Uterus (tissue), 4 donors: ENCODE measurements at places on chromosomes 5 and 9. TPM values are rescaled to one million over a fixed set of nuclear protein-coding genes. Genes with fewer than 3 reads are reported as not detected.

DNA sequence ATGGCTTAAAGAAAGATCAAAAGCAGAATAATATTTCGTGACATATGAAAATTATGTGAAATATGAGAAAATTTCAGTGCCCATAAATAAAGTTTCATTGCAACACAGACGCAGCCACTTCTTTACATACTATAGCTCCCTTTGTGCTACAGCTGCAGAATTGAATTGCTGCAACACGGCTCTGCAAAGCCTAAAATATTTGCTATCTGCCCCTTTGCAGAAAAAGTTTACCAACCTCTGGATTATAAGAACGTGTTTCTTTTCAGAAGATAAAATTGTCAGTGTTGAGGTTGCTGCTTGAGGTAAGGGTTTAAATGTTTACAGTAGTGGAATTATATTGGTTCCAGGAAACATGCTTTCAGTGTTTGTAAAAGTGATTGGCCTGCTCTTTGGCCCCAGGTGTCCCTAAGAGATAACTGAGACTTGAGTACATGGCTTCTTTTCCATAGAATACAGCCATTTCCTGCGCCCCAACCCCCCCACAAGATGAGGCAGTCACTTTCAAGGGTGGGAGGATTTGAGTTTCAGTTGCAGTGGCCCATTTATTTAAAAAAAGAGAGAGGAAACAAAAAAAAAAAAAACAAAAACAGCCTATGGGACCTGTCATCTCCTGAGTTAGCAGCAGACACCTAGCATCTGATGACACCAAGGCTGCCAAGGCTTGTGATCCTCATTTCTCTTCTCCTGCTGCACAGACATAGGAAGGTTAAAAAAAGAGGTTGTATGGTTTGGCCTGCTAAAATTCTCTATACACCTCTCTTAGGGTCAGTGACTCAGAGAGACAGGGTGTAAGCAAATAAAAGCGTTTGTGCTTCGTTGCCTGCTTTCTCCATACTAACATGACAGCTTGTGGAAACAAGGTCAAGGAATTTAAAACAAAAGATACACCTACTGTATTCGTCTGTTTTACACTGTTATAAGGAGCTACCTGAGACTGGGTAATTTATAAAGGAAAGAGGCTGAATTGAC lies 28.0 kb upstream of the HTR4 start:
- DNase-seq: no peak

DNA sequence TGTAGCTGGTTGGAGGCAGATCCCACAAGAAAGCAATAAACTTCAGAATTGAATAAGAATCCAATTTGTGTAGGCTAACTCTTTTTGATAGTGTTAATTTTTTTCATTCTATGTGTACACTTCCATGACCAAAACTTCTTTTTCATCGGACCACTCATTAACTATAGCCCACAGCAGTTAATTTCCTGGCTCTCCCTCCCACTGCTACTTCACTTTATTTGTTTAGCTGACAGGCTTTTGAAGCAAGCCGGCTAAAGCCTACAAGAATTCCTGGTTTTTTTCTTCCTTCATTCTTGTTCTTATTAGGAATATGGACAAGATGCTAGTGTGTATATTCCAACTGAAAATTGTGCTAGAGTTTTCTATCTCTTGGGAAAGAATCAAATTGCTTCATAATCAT lies 329.2 kb upstream of the CCNH start:
- DNase-seq: no peak

The SLC27A6 gene
- total RNA-seq: not detected

DNA sequence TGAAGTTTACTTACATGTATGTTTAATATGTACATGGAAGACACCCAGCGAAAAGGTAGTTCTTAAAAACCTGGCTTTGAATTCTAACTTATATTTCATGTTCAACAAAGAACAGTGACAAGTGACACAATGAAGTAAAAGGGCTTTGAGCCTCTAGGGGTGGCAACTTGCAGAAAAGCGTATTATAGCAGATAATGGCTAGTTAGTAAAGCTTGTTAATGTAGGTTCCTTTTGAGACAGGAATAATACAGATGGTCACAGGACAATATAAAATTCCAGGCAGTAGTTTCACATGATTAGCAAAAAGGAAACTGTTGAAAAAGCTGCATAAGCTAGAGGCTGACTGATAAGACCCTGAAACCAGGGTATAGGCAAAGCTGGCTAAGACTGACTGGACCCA lies 132.4 kb upstream of the FTMT start:
- no peak for DNase-seq

The PCDHGA12 gene
- total RNA-seq: 2.9 TPM

The FAM221B gene
- total RNA-seq: not detected

The ADAMTS12 gene
- 37.5 TPM for total RNA-seq

The LIFR gene
- 310 TPM for total RNA-seq

- peak; percentile 52 for DNase-seq
Measured at GRCh38 chr9:18208166-18209059, 265.5 kb upstream of the ADAMTSL1 start.

The IL13 gene
- not detected for total RNA-seq

- DNase-seq: no peak
Measured at GRCh38 chr9:31304576-31304975, 1079.9 kb upstream of the ACO1 start.

GRCh38 chr5:115588640-115589039 lies 13.6 kb downstream of the TICAM2 start:
- no peak for DNase-seq

DNA sequence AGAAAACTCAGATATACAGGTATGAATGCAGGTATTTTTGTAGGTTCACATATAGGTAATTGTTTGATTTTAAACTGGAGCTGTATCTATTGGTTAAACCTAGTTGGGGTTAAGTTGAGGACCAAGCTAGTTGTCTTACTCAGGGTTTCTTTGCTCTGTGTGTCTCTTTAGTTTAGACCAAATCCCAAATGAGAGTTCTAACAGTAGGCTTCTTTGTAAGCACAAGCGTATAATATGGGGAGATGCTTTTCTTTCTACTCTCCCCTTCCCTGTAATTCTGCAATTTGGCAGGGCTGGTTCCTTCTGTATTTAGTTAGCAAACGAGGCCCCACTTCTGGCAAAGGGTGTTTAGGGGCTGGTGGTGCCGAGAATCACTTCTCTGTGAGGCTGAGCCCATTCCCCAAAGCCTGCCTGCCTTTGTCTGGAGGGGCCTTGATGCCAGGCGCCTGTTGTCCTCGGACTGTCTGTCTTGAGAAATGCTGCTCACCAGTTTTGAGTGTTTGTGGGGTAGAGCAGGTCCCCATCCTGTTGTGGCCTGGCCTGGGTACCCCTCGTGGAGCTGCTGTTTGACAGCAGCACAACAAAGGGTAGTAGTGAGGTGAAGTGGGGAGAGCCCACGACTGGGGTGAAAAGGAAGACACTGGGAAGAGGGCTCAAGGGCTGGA lies 259.3 kb downstream of the FANCC start:
- no peak for DNase-seq

DNA sequence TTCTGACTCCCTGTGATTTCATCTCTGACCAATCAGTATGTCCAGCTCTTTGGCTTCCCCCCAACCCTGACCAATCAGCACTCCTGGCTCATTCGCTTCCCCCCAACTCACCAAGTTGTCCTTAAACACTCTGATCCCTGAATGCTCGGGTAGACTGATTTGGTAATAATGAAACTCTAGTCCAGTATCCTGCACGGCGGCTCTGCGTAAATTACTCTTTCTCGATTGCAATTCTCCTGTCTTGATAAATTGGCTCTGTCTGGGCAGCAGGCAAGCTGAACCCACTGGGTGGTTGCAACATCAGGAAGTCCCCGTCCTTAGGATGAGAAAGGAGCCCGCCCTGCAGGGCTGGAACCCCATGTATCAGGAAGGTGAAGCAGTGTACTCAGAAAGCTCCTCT lies 10.4 kb downstream of the FCN2 start:
- DNase-seq: no peak

DNA sequence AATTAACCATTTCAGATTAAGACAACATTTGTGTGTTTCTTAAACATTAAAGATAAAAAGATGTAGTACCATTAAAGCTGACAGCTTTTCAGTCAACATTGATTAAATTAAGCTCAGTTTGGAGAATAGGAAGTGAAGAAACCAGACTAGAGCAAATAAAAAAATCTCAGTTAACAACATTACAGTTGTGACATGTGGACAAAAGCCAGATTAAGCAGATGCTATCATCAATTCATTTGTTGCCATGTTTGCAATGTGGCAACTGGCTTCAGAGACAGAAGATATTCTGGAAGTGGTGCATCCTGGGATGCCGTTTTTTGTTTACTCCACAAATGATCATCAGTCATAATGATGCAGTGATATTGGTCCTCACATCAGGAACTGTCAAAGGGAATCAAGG lies 70.3 kb upstream of the CNTLN start:
- DNase-seq: no peak

GRCh38 chr5:3913279-3913678 lies 317.6 kb downstream of the IRX1 start:
- no peak for DNase-seq

DNA sequence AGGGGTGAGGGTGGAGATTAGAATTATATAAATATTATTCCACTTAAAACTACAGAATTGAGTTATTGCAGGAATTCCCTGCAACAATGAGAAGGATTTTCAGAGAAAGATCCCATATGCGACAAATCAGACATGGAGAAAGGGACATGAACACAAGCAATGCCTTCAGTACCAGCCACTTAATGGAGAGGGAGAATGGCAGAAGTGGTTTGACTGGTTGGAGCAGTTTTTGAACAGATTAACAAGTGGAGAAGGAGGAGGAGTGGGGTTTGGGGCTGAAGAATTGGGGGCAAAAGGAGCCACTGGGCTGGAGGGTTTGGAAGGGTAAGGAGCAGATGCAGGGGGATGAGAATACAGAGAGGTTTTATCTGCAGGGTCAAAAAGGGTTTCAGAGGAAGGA lies 620.9 kb upstream of the PTPRD start:
- no peak for DNase-seq

The SLC36A3 gene
- not detected for total RNA-seq

The THBS4 gene
- 6.7 TPM for total RNA-seq

DNA sequence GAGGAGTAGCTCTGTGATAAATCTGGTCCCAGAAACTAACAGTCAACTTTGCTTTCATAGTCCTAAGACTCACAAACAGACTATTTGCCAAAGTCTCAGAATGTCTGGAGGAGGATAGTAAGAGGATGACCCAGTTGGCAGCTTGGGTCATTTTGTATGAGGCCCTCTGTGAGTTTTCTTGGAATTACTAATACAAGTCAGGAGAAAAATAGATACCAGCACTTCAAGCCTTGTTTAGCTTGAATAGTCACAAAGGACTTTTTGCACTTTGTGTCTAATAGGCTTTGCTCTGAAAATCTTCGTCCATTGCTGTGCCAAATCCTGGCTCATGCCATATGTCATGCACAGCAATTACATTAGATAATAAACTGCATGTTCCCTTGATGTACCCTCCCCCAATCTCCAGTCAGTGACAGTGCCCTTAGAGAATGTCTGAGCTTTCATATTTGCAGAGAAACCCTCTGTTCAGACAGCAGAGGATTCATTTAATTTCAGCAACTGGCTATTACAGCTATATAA lies 612.8 kb downstream of the CSNK1G3 start:
- no peak for DNase-seq

GRCh38 chr9:97924386-97924785 lies 2.1 kb upstream of the TRMO start:
- DNase-seq: no peak

GRCh38 chr5:157204765-157205164 lies 24.1 kb downstream of the ITK start:
- no peak for DNase-seq

The SPINK4 gene
- total RNA-seq: not detected

DNA sequence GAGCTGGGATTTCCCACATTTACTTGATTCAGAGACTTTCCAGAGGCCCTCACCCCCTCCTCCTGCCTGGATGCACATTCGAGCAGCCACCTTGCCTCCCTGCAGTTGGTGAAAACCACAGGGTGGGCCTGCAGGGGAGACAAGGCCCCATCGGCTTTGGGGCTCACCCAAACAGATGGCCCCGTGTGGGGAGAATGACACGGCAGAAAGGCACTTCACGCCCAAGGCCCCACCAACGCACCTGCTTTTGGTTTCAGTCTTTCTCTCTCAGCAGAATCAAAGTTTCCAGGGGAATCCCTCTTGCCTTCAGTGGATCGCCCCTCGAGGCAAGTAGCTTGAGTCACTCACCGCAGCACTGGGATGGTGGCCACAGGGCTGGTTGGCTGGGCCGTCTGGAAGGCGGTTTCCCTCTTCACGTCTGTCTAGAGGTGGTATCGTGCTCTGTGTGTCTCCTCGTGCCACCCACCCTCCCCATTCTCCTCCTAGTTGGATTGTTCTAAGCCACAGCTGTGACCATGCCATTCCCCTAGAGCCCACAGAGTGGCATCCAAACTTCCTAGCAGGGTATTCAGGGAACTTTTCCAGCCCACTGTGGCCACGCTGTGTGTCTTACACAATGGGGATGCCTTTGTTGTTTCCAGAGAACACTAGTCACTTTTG lies 31.8 kb downstream of the SEC61B start:
- no peak for DNase-seq

- no peak for DNase-seq
Measured at GRCh38 chr9:13447843-13448422, 168.4 kb upstream of the MPDZ start.

- no peak for DNase-seq
Measured at GRCh38 chr5:172746725-172747124, 24.3 kb downstream of the DUSP1 start.

The UGT3A1 gene
- not detected for total RNA-seq

The WHRN gene
- total RNA-seq: 9.1 TPM

The FGF18 gene
- 1.4 TPM for total RNA-seq

The NME5 gene
- total RNA-seq: 0.26 TPM
